Myometrial cell (primary cell): ENCODE measurements at places on chromosomes 6 and 20. TPM values are rescaled to one million over a fixed set of nuclear protein-coding genes. Genes with fewer than 3 reads are reported as not detected.

Gene CBLN4
- not detected in 2 replicates for total RNA-seq

Gene PNLDC1
- 0.18 and 0.86 TPM in 2 replicates for total RNA-seq

Gene MAP7
- total RNA-seq, result 0.18 and 0.29 TPM in 2 replicates

Gene CCDC167
- total RNA-seq, result 64.9 and 68.6 TPM in 2 replicates

Gene VSX1
- total RNA-seq, result not detected in 2 replicates

Gene PI16
- not detected in 2 replicates for total RNA-seq

Gene SCRT2
- total RNA-seq, result not detected in 2 replicates
